ENCODE measurements at places on chromosomes 2 and 18. TPM values are rescaled to one million over a fixed set of nuclear protein-coding genes. Genes with fewer than 3 reads are reported as not detected.

- no peak for DNase-seq
Observed at GRCh38 chr2:185441486-185442005, 297.1 kb upstream of the FSIP2 start.

DNA sequence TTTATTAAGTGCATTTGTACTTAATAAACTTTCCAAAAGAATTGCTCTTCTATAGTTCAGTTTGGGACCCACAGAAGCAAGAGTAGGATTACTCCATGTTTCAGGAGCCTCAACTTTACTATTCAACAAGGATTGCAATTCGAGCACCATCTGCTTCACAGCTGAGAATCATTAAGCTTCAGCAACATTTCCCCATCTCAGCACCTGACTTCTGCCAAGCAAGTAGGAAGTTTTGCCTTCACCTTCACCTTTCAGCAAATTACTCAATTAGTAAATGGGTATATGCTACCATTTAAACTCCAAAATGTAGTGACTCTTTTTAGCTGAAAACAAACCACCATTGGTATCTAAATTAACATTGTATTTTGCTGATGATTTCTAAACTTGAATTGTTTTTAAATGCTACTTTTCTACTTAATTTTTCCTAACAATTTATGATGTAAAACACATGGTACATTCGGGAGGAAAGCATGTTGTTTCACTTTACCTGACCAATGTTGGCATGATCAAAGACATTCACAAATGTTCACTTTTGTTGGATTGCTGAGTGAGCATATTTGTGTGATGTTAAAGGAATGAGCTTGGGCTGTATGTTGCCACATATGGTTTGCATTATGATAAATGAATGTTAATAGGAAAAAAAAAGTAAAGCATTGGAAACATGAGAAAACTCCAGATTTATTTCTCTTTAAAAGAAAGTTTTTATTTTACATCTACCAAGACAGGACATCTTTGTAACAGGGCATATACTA is 159.2 kb downstream of the GULP1 start:
- no peak for DNase-seq

DNA sequence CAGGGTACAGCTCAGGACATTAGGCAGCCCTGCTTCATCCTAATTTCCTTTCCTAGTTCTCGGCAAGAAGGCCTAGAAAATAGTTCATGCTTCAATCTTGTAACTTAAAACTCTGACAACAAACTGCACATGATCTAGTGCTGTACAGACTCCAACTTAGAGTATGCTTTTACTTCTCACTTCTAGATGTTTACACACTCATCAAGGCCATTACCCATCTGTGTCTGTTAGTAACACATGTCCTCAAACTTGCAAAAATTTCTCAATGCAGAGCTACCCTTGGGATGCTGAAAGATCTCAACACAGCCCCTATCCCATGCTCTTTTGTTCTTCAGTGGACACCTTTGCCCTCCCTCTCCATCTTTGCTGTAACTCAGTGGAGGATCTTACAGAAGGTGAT is 252.0 kb downstream of the OSR1 start:
- no peak for DNase-seq

DNA sequence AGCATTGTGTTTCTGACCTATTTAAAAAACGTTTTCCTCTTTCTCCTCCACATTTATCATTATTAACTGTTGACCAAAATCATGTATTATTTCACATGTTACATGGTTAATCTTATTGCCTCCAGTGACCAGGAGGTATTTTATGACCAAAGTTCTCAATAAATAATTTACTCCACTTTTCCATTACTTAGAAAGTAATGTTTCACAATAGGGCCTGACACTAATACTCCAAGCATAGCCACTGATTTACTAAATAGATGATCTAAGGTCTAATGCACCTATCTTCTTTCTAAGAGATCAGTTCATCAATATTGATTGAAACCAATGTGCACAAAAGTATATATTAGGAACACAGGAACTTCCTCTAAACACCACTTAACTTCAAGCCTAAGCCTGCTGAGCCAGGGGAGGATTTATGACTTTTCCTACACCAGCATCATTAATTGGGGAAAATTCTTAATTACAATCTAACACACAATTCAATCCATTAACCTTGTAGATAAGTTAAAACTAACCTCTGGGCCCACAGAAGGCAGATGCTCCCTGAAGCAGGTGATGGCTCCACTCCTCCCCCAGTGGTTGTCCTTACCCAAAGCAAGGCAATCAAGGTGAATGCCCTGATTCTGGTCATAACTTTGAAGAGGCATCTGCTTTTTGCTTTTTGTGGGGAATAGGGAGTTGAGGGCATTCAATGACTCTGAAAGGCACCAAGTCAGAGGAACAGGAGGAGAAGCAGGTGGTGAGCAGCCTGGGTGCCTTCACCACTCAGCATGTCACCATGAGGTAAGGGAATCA is 33.9 kb downstream of the RBMS1 start:
- no peak for DNase-seq

DNA sequence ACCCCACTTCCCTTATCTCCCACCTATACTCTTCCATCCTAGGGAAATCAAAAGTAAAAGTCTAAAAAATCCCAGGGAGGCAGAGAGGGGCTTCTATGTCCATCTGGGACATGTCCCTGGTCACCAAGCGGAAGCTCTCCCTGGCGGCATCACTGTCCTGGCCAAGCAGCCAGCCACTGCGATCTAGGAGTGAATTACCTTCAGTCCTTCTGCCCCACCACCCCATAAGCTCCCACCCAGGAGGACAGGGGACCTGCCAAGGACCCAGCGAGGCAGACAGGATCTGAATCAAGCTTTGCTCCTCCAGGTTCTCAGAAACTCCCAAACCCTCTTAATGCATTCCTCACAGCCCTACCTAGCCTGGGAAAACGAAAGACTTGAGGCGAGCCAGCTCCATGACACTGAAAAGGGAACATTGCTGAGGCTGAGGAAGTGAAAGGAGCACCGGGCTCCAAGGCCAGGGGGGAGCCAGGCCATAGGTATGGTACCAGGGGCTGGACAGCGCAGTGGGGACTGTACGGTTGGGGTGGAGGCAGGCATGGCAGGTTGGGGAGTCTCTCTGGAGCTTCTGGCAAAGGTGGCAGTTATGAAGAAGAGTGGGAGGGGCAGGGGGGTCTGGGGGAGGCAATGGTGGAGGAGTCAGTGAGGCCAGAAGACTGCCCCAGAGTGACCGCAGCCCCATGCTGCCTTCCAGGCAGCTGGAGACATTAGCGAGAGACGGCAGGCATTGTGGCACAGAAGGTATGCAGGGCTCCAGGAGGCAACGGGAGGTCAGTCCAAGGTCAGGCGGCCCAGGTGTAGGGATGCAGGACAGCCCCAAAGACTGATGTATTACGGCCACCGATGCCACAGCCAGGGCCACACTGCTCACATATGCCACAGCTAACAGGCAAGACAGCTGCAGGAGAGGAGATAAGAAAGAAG is 2.7 kb upstream of the SLC23A3 start:
- DNase-seq = no peak

DNA sequence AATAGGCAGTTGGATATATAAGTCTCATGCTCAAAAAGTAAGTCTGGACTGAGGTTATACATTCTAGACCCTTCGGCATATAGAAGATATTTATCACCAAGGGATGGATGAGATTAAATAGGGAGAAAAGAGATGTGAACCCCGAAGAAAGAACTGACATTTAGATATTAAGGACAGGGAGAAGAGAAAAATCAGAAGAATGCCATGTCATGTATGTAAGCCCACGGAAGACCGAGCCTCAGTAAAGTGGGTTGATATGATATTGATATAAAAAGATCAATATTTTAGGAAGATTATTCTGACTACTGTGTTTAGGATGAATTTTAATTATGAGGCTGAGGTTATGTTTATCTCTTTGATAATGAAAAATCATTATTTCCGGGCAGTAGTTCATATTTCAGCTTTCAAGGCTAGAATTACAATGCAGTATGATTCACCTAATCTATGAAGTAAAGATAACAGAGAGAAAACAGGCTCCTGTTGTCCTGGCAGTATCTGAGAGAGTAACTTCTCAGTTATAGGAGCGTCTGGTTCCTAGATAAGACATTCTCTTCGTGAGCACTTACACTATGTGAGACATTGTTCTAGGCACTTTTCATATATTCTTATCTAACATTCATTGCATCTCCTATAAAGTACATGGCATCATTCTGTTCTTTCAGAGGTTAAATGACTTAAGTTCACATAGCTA is 83.0 kb downstream of the UBR3 start:
- no peak for DNase-seq

GRCh38 chr2:109139002-109139401 is 10.0 kb downstream of the SH3RF3 start:
- no peak for DNase-seq

The MAPRE3 gene
- total RNA-seq = 7.5 TPM

GRCh38 chr2:199784512-199784911 is 66.5 kb downstream of the FTCDNL1 start:
- no peak for DNase-seq

The NFATC1 gene
- 6.6 TPM for total RNA-seq

- no peak for DNase-seq
Observed at GRCh38 chr2:79554899-79555298, 42.0 kb downstream of the CTNNA2 start.

DNA sequence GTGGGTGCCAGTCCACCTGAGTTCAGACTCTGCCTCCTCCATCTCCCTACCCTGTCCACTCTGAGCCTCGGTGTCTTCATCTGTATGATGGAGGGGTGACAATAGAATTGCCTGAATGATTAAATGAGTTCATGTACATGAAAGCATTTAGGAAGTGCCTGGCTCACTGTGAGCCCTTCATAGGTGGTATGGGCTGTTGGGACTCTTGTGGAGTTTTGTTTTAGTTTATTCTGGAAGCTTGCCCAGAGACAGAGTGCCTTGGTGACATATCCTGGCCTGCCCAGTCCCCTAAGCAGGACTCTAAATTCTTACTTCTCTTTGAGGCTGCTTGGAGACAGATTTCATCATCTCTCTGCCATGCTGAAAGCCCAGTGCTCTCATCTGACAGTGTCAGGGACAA is 24.5 kb upstream of the GIGYF2 start:
- no peak for DNase-seq

GRCh38 chr2:119291588-119292167 is 68.0 kb downstream of the STEAP3 start:
- DNase-seq = no peak

DNA sequence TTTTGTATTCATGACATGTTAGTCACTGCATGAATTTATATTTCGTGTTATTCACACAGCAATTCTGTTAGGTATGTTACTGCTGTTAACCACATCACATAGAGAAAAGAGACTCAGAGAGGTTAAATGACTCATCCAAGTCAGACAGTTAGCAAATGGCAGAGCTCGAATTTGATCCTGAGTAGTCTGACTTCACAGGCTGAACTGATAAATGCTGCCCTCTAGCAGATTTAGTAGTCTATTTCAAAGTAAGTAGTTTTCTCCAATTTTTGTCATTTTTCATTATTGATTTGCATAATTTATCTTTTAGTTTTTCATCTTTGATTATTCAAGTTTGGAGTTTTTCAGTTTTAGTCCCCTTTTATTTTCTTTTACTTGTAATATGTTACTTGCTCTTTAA is 58.3 kb downstream of the WDR7 start:
- DNase-seq = no peak

DNA sequence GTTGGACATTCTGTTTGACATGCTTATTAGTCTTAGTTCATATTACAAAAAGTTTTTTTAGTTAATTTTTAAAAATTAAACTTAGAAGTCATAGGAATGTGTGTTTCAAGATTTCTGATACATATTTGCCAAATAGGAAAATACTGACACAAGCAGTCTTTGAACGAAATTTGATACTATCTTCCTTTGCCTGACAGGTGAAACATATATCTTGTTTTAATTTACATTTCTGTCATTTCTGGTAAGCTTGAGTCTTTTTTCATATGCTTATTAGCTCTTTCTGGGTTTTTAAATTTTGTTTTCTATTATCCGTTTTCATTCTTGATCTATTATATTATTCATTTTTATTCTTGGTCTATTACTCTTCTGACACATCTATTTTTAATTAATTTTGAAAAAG is 24.5 kb downstream of the ITGAV start:
- no peak for DNase-seq

The MMADHC gene
- 130 TPM for total RNA-seq

DNA sequence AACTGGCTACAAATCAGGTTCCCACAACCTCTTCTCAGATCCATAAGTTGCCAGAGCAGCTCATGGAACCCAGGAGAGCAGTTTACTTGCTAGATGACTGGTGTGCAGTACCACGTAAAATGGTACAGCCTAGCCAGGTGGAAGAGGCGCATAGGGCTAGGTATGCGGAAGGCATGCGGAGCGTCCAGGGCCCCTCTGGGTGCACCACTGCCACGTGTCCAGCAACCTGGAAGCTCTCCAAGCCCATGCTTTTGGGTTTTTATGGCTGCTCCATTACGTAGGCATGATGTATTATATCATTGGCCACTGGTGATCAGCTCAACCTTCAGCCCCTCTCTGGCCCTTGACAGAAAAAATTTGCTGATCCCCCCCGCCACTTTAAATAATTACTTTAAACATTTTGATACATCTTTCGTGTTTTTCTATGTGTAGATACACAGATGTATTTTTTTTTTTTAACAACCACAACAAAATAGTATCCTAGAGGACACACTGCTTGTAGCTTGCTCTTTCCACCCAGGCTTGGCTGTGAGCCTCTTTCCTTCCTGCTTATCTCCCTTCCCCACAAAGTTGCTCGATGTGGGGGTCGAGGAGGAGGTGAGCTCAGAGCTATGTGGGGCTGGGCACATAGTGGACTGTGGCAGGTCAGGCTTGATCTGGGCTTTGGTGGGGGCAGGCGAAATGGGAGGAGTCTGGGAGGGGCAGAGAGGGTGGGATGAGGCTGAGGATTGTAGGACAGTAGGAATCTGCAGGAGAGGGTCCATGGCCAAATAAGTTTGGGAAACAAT is 65.4 kb upstream of the MCFD2 start:
- no peak for DNase-seq

DNA sequence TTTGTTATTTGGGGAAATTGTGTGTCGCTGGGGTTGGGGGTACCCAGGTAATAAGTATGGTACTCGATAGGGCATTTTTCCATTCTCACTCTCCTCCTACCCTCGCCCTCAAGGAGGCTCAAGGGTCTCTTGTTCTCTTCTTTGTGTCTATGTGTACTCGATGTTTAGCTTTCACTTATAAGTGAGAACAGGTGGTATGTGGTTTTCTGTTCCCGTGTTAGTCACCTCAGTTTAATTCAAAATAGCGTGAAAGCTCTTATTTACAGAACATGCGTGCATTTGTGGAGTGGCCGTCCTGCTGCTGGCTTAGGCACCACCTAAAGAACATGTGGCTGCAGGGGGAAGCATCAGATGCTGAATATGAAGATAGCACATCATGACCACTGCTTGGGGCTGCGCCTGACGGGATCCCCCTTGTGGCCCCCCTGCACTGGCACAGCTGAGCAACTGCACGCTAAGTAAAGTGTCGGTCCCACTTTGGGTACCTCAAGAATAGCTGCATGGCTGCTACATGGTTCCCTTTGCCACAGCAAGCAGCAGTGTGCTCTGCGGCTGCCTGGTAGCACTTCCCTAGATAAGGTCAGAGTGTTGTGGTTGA is 569.0 kb downstream of the DCDC2C start:
- no peak for DNase-seq

The TMEM198 gene
- total RNA-seq = 11.0 TPM

- no peak for DNase-seq
Observed at GRCh38 chr2:36756438-36756837, 59.9 kb downstream of the VIT start.

- DNase-seq = no peak
Observed at GRCh38 chr2:108243566-108243965, 3.8 kb downstream of the SULT1C3 start.

The CHRNG gene
- not detected for total RNA-seq

- DNase-seq = no peak
Observed at GRCh38 chr2:150468350-150468960, 19.0 kb downstream of the RND3 start.

- DNase-seq = no peak
Observed at GRCh38 chr18:43805646-43806194, 528.4 kb upstream of the SYT4 start.
